Nephron progenitor cell (in vitro differentiated cells): ENCODE measurements at places on chromosomes 4 and X.

- DNase-seq = no peak
- H3K27me3 ChIP-seq = peaks cover 10% of the 10 kb centered on the region
- peaks cover 19% of the 10 kb centered on the region for H3K4me1 ChIP-seq
- no peak overlapping the region for H3K4me3 ChIP-seq
- H3K27ac ChIP-seq = no peak overlapping the region
These were observed 19.7 kb downstream of the NHSL2 start for GRCh38 chrX:71930298-71930697.

DNA sequence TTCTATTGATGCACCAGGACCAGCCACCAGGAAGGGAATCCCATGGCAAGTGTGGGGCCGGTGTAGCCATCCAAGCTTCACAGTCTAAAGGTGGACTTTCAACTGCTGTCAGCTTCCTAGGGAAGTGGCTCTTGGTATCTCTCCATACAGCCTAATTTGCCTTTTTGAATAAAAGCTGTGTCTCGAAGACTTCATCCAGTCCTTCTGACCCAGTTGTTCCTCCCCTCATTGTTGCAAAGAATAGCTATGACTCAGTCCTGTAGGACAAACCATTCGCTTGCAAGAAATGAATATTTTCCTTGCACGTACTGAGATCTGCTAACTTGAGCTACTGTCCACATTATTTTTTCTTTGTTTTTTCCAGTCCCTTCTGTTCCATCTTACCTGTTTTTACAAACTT is 145.1 kb upstream of the CTSO start:
- H3K4me1 ChIP-seq = no peaks in the 10 kb centered on the region
- no peaks in the 10 kb centered on the region for H3K27me3 ChIP-seq
- H3K36me3 ChIP-seq = no peaks in the 10 kb centered on the region
- H3K27ac ChIP-seq = no peak overlapping the region
- no peak overlapping the region for H3K4me3 ChIP-seq
- no peak for DNase-seq

DNA sequence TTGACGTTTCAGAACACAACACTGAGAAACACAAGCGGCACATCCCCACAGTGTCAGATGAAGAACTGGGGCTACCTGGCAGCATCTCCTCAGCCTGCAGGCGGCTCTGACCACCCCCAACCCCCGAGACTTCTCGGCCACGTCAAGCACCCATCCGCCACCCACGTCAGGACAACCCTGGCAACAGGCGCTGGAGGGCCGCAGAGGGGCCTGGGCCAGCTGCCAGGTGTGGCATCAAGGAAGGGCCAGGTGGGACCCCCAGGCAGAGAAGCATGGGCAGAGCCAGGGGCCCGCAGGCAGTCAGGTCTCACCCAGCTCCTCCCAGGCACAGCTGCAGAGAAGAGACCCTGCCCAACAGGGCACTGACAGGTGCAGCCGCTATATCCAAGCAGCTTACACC is 22.3 kb downstream of the GAK start:
- peaks cover 3% of the 10 kb centered on the region for H3K27me3 ChIP-seq
- H3K27ac ChIP-seq = peak overlapping the region; percentile 22
- H3K4me1 ChIP-seq = peaks cover 30% of the 10 kb centered on the region
- H3K36me3 ChIP-seq = peaks cover 31% of the 10 kb centered on the region

DNA sequence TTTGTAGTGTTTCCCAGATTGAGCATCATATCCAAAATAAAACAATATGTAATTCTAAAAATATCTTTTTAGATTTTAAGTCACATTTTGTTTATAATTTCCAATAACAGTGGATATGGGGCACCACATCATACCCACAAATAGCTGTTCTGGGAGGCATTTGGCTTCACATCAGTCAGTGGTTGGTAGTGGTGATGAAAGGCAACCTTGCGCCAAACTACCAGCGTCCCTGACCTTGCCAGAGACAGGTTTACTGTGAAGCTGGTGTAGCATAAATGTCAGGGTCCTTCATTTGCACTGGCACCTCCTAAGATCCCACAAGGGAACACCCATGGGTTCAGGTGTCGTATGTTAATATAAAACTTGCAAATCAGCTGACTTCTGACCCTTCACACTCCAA is 222.2 kb downstream of the DCTD start:
- no peaks in the 10 kb centered on the region for H3K27me3 ChIP-seq
- DNase-seq = no peak
- peaks cover 5% of the 10 kb centered on the region for H3K4me1 ChIP-seq
- no peak overlapping the region for H3K27ac ChIP-seq
- peaks cover 45% of the 10 kb centered on the region for H3K36me3 ChIP-seq
- H3K4me3 ChIP-seq = no peak overlapping the region

DNA sequence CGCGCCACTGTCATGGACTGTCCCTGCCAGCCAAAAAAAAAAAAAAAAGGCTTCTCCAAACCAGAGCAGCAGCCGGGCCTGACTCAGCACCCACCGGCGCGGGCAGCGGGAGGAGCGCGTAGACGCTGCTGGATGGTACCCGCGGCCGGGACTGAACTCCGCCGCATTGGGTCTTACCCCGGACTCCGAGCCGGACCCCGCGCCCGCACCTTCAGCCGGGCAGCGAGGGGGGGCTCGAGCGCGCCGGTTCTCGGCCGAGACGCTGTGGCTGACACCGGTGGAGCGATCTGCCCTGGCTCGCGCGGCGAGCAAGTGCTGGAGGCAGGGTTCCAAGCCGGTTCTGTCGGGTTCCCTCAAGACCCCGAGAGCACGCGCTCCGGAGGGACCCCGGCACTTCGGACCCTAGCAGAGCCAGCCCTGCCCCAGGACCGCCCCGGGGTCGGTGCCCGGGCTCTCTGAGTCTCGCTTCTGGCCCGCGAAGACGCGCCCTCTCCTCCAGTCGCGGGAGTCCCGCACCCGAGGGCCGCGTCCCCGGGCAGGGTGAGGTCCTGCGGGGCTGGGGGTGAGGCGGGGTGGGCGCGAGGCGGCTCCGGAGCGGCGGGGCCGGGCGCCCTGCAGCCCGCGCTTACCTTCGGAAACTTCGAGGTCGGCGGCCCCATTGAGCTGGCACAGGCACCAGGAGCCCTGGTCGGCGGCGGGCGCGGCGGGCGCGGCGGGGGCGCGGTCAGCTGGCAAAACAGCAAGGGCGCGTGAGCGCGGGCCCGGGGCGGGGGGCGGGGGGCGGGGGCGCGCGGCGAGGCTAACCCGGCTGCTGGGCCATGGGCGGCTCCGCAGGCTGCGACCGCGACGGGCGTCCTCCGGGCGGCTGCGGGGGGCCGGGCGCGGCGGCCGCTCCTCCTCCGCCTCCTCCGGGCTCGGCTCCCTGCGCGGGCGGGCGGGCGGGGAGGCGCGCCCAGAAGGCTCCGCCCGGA is 11.8 kb upstream of the MAN2B2 start:
- no peak overlapping the region for H3K27ac ChIP-seq
- no peaks in the 10 kb centered on the region for H3K36me3 ChIP-seq
- H3K27me3 ChIP-seq = peaks cover 96% of the 10 kb centered on the region

DNA sequence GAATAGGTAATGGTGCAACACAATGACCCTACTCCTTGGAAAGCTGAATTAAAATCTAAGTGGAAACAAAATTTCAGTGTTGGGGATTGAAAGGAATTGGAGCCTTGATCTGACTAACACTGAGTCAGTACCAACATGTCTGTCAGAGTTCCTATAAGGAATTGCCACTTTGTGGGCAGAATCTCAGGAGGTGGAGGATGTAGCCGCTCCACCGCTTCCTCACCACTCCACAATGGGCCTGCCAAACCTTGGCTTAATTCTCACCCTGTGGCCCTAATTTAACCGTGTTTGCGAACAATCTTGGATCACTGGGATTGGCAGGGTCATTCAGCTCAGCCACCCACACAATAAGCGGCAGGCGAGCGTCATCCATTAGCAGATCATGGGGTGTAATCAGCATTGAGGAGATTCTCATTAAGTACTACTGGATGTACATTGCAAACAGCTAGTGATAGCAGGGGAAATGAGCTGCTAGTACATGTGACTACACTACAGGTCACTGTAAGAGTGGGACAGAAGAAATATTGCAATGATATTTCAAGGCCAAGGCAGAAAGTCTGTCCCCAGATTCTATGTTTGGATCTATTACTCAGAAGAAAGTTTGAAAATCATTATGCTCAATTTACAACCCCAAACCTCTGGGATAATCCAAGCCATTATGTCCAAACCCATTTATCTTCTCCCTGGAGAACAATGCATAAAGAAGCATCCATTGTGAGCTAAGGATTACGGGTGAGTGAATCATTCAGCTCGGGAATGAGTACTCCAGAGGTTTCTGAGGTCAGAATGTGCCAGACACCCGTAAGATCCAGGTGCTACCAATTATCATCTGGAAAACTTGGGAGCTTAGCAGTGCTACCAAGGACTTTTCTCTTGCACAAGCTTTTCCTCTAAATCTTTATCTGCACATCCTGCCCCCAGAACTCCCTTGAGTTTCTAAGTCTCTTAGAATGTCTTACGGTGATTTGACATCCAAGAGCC is 5.8 kb downstream of the SRPX start:
- H3K4me1 ChIP-seq = peaks cover 14% of the 10 kb centered on the region
- H3K4me3 ChIP-seq = no peak overlapping the region
- no peak overlapping the region for H3K27ac ChIP-seq
- no peak for DNase-seq
- H3K36me3 ChIP-seq = peaks cover 4% of the 10 kb centered on the region
- H3K27me3 ChIP-seq = peaks cover 19% of the 10 kb centered on the region

- H3K27ac ChIP-seq = no peak within 1 kb of the TSS
- peaks cover 58% of the 10 kb centered on the region for H3K27me3 ChIP-seq
- peak; percentile 78 for DNase-seq
These were observed at the start of gene HPGD for GRCh38 chr4:174522183-174523024. TSS of gene HPGD (minus strand) at chr4:174522488. CDS start at chr4:174522451, 37 bp downstream.

DNA sequence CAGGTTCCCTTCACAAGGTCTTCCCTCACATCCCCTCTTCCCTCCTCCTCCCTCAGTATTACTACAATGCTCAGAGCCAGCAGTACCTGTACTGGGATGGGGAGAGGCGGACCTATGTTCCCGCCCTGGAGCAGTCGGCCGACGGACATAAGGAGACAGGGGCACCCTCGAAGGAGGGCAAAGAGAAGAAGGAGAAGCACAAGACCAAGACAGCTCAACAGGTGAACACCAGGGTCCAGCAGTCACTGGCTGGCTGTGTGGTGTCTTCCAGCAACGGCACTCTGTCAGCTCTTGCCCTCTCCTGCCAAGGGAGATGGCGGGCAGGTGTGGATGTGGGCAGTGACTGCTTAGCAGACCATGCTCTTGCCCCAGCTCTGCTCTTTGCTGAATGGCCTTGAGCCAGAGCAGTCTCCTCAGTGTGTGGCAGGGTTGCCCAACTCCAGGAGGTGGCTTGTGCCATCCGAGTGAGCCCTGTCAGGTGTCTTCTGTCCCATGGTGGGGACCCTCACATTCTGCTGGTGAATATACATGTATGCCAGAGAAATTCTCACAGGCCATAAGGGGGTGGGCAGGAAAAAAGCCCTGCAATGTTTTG is 11.4 kb upstream of the UBA1 start:
- peaks cover 37% of the 10 kb centered on the region for H3K36me3 ChIP-seq
- DNase-seq = no peak
- peak overlapping the region; percentile 26 for H3K27ac ChIP-seq

DNA sequence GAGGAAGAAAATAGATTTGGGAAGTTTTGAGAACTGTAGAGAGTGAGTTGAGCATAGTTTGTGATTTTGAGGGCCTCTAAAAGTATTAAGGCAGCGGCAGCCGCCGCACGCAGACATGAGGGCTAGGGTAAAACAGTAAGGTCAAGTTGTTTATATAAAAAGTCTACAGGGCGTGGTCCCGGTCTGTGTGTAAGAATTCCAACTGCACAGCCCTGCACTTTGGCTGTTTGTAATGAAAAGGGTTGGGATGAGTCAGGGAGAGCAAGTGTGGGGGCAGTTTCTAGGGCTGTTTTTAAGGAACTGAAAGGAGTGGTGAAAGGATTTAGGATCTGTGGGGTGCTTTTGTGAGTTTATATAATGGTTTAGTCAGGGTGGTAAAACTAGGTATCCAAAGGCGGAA is 55.0 kb downstream of the BEX3 start:
- no peak overlapping the region for H3K4me3 ChIP-seq
- peaks cover 19% of the 10 kb centered on the region for H3K36me3 ChIP-seq
- DNase-seq = no peak
- no peak overlapping the region for H3K27ac ChIP-seq

- H3K27ac ChIP-seq = peak overlapping the region; percentile 74
- H3K4me3 ChIP-seq = no peak overlapping the region
- H3K36me3 ChIP-seq = no peaks in the 10 kb centered on the region
- peaks cover 9% of the 10 kb centered on the region for H3K4me1 ChIP-seq
These were observed 44.5 kb upstream of the ATXN3L start for GRCh38 chrX:13364230-13364857.

DNA sequence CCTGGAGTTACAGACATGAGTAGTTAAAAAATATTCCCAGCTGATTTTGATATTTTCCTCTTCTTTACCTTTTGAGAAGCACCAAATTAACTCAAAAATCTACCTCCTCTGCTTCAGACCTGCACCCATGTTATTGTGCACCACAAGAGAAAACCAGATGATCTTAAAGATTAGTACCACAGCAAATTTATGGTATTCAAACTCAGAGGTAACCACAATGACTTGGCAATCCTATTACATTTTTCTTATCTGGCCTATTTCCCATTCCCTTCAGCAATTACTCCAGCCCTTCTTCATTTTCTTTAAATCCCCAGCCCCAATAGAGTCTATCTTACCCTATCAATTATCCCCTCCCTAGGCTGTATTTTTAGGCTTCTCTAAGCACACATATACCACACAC is 535.1 kb downstream of the FAT4 start:
- H3K4me3 ChIP-seq = no peak overlapping the region
- H3K27me3 ChIP-seq = no peaks in the 10 kb centered on the region
- H3K27ac ChIP-seq = no peak overlapping the region
- no peaks in the 10 kb centered on the region for H3K36me3 ChIP-seq
- no peaks in the 10 kb centered on the region for H3K4me1 ChIP-seq

DNA sequence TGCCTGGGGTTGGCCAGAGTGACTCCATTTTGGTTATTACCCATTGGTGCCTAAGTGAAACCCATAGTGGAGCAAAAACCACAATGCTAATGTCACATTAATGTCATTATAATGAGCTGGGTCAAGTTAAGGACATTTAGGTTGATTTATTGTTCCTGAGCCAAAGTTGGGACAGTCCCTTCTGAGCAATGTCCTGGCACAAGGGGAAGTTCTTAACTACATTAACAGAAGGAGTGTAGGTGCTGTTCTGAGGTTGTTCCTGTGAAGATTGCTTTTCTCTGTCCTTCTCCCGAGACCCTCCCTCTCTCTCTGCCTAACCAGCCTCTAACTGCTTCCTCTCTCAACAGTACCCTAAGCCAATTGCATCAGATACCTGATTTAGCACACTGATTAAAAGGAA is 1956.8 kb upstream of the PCDH10 start:
- H3K36me3 ChIP-seq = no peaks in the 10 kb centered on the region
- no peaks in the 10 kb centered on the region for H3K4me1 ChIP-seq
- no peak overlapping the region for H3K4me3 ChIP-seq
- H3K27me3 ChIP-seq = no peaks in the 10 kb centered on the region
- peak overlapping the region; percentile 38 for H3K27ac ChIP-seq
